ENCODE measurements at places on chromosomes 1 and 21. TPM values are rescaled to one million over a fixed set of nuclear protein-coding genes. Genes with fewer than 3 reads are reported as not detected.

The SLC44A5 gene
- total RNA-seq, result 3.7 TPM

The ACTL8 gene
- total RNA-seq, result 0.17 TPM

The NDUFS5 gene
- 318 TPM for total RNA-seq

The KLHDC7A gene
- total RNA-seq, result 1.8 TPM

The CFAP45 gene
- total RNA-seq, result 2.0 TPM

The TDRD5 gene
- 0.34 TPM for total RNA-seq

The TRABD2B gene
- total RNA-seq, result 0.92 TPM

The PTPN22 gene
- total RNA-seq, result not detected

The NID1 gene
- 26.0 TPM for total RNA-seq

The GLUL gene
- total RNA-seq, result 175 TPM

The RPE65 gene
- not detected for total RNA-seq

The TMPRSS2 gene
- total RNA-seq, result 8.2 TPM

The S100A3 gene
- total RNA-seq, result 12.0 TPM

The ACKR1 gene
- not detected for total RNA-seq

The CFHR2 gene
- total RNA-seq, result not detected

The C1orf185 gene
- not detected for total RNA-seq

The MR1 gene
- total RNA-seq, result 2.5 TPM

The ALX3 gene
- total RNA-seq, result not detected

The RAB13 gene
- 48.7 TPM for total RNA-seq

The FAM229A gene
- total RNA-seq, result 3.4 TPM

The OPTC gene
- total RNA-seq, result not detected

The KRTAP7-1 gene
- total RNA-seq, result not detected

The LCE1E gene
- total RNA-seq, result not detected

The RGSL1 gene
- total RNA-seq, result not detected

The ARHGAP30 gene
- 0.07 TPM for total RNA-seq

The PLA2G2D gene
- not detected for total RNA-seq

The LCE3E gene
- not detected for total RNA-seq

The ADAMTSL4 gene
- total RNA-seq, result 0.46 TPM

The MINDY1 gene
- 7.7 TPM for total RNA-seq

The OR2L8 gene
- total RNA-seq, result not detected

Measured in kidney epithelial cell (primary cell).